Fibroblast of lung (primary cell): ENCODE measurements at places on chromosomes 5 and 9. TPM values are rescaled to one million over a fixed set of nuclear protein-coding genes. Genes with fewer than 3 reads are reported as not detected.
A peak's percentile ranks its signal among the peaks of the same experiment; 100 is the strongest.

GRCh38 chr9:113543296-113543981 is 79.9 kb downstream of the RGS3 start:
- no peak for DNase-seq

- DNase-seq: peak; percentile 43
Observed at GRCh38 chr5:138177941-138178515, 402 bp downstream of the BRD8 start.

- DNase-seq: peak; percentile 28
Observed at GRCh38 chr5:69493396-69494133, 975 bp downstream of the OCLN start.

- no peak for DNase-seq
Observed at GRCh38 chr5:124849774-124850173, 103.3 kb upstream of the ZNF608 start.

- DNase-seq: peak; percentile 23
Observed at GRCh38 chr9:88425538-88425950, 37.3 kb downstream of the SPIN1 start.

GRCh38 chr5:104937598-104937997 is 1375.0 kb upstream of the NUDT12 start:
- DNase-seq: no peak

GRCh38 chr5:107950776-107951175 is 280.0 kb upstream of the EFNA5 start:
- no peak for DNase-seq

GRCh38 chr5:173315495-173316338 is 12.5 kb downstream of the STC2 start:
- DNase-seq: peak; percentile 91

DNA sequence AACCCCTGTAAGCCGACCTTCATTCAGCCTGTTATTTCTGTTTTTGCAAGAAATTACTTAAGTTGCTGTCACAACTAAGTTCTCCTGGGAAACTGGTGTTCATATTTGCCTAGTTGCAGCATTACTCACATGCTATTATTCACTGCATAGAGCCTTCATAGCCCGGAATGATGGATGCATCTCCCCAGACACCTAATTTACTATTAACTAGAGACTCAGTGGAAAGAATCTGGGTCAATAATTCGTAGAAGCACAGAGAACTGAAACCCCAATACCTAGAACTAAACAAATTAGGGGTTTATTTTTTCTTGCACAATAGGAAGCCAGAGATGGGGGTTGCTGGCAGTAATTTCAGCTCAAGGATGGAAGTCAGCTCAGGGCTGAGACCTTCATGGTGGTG is 45.7 kb upstream of the FAM170A start:
- peak; percentile 30 for DNase-seq

DNA sequence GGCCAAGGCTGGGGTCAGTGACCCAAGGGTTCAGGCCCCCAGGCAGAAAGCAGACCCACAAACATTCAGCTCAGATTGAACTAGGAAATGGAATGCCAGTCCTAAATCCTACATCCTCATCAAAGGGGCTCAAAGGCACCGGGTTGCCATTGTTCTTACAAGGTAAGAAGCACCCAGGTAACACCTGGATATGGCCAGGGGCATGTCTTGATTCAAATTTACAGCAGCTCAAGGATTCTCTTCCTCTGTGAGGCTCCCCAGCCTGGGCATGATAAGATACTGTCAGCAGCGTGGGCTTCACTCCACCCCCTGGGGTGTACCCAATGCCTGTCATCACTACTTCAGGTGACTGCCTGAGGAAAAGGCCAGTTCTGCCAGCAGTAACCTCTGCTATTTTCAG is 92.1 kb upstream of the FSTL4 start:
- DNase-seq: no peak

- DNase-seq: peak; percentile 92
Observed at GRCh38 chr9:120477534-120478001, 102.4 kb downstream of the CDK5RAP2 start.

GRCh38 chr9:89975630-89976029 is 370.8 kb downstream of the GADD45G start:
- no peak for DNase-seq

GRCh38 chr5:76570153-76570552 is 53.0 kb downstream of the F2RL2 start:
- DNase-seq: no peak

Gene DIPK1B
- 0.33 and 0.77 TPM in 2 replicates for total RNA-seq

Gene GDA
- total RNA-seq: under 0.01 TPM in 1 of 2 replicates, not detected in the other

DNA sequence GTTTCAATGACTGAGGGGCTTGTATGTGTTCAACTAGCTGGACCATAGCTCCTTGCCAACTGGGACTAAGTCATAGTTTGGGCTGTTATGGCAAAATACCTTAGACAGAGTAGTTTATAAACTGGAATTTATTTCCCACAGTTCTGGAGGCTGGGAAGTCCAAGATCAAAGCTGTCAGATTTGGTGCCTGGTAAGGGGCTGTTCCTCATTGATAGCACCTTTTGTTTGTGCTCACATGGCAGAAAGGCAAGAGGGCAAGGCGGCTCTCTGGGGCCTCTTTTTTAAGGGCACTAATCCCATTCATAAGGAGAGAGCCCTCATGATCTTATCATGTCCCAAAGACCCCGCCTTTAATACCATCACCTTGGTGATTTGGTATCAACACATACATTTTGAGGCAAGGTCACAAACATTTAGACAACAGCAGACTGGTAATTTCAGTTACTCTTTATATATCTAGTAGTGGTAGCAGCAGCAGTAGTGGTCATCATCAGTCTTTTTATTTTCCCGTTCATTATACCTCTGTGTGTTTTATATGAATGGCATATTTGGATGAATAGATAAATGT is 477.0 kb downstream of the CCDC171 start:
- DNase-seq: peak; percentile 20

Gene LECT2
- not detected in 2 replicates for total RNA-seq

DNA sequence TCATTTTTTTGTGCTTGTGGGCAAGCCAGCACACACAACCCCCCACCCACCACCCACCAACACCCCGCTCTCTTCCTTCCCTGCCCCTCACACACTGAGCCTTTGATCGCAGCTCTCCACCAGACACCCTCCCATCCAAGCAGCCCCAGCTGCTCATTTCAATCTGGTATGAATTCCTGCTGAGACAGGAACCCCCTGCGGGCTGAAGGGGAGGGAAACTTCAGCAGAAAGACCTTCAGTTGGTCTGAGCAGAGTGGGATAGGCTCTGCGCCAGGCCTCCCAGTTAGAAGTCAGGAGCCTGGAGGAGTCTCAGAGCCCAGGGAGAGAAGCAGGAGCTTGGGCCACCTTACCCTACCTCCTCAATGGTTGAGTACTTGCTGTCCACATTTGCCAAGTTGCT is 7.2 kb downstream of the PCDHGC5 start:
- DNase-seq: no peak

Gene RGS7BP
- under 0.01 and 0.51 TPM in 2 replicates for total RNA-seq

Gene HRH2
- total RNA-seq: not detected in 2 replicates

GRCh38 chr9:86491468-86492266 is 137.5 kb upstream of the TUT7 start:
- DNase-seq: no peak

Gene AK8
- 0.17 and 0.26 TPM in 2 replicates for total RNA-seq

DNA sequence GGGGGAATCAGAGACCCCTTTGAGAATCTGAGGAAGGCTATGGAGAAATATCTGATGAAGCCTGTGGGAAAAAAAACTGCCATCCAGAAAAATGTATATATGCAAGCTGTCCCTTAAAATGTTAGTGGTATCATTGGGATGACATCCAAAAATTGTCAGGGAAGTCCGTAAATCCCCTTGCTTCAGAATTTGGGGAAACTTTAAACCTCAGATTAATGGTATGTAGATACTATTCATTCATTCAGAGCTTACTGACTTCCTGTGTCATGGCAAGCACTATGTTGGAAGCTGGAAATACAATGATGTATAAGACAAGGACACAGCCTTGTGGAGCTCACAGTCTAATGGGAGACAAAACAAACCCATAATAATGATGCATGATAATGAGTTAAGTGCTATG is 10.9 kb upstream of the MOB3B start:
- peak; percentile 42 for DNase-seq

DNA sequence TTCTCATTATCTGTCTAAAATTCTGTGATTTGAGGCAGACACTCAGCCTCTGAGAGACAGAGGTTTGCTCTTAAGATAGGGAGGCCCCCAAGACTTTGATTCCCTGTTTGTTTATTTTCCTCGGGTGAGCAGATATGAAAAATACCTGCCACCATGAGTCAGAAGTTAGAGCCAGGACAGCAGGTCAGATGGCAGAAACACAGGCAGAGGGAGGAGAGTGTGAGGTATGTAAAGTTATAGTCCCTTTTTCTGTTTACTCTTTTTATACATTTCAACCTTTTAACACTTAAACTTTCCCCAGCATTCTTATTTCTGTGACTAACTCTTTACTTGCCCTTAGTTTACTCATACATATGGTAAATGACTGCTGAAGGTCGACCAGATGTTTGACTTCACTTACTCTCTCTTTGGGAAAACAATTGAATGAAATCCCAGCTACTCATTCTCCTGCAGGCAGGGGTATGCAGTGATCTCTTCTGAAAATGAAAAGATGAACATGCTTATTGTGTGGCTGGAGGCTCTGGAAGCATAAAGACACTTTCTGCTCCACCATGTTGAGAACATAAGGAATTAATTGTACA is 383.8 kb downstream of the NTRK2 start:
- peak; percentile 20 for DNase-seq

GRCh38 chr9:121738968-121739367 is 87.5 kb downstream of the DAB2IP start:
- DNase-seq: peak; percentile 52

GRCh38 chr5:71013575-71013974 is 11.6 kb downstream of the NAIP start:
- no peak for DNase-seq

DNA sequence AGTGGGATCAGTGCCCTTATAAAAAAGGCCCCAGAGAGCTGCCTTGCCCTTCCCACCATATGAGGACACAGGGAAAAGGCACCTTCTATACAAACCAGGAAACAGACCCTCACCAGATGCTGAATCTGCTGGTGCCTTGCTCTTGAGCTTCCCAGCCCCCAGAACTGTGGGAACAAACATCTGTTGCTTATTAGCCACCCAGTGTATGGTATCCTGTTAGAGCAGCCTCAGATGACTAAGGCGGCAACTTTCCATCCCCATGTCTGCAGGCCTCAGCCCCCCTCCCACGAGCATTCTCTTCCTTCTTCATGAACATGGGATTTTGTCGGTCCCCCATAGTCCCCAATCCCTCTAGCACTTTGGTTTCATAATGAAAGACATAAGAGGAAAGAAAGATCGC is 202.5 kb upstream of the GAS1 start:
- DNase-seq: peak; percentile 20

Gene MAP3K1
- total RNA-seq: 6.8 and 10.3 TPM in 2 replicates

DNA sequence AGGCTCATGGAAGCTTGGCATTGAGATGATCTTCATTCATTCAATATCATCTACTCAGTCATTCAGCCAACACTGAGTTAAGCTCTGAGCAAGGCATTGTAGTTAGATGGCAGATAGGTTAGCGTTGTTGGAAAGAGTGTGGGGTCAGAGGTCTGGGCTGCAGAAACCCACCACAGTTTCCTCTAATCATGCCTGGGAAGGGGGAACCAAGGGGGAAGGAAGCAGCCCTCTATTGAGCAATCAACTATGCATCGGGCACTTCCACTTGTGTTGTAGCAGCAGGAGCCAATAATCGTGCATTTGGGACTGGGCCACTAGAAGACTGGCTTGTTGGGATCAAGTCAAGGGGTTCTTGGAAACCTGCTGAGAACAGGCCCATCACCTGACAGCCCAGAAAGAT is 139.1 kb downstream of the PIP5K1B start:
- DNase-seq: no peak

GRCh38 chr9:128863647-128864046 is 18.1 kb downstream of the KYAT1 start:
- DNase-seq: peak; percentile 51

Gene PPP2R2B
- total RNA-seq: under 0.01 and 1.5 TPM in 2 replicates

Gene C8G
- 1.2 TPM in 1 of 2 replicates, not detected in the other for total RNA-seq

DNA sequence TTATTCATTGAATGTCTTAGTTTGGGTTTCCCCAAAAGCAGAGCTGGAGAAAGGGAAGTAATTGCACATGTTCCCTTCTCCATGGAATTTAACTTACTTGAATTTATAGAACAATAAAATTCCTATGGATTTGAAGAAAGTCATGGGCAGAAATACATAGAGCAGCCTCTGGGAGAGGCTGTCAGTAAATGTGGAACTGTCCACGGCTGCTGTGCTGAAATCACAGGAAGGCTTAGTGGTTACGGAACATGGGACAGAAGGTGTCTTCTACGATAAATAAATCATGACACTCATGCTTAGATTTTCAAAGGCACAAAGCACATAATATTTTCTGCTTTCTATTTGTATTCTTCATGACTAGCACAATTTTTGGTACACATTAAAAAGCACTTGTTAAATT is 440.6 kb upstream of the IZUMO3 start:
- DNase-seq: no peak
